ENCODE measurements at places on chromosomes 4 and X.

- no peaks in the 10 kb centered on the region for H3K27me3 ChIP-seq
- H3K27ac ChIP-seq = peak overlapping the region; percentile 3
- no peak overlapping the region for H3K4me3 ChIP-seq
- DNase-seq = no peak
- H3K4me1 ChIP-seq = peaks cover 25% of the 10 kb centered on the region
Observed at GRCh38 chrX:136166221-136166855, 19.0 kb downstream of the FHL1 start.

GRCh38 chr4:163697121-163697520 is 202.6 kb downstream of the TMA16 start:
- H3K27me3 ChIP-seq = no peaks in the 10 kb centered on the region
- H3K4me3 ChIP-seq = no peak overlapping the region
- no peaks in the 10 kb centered on the region for H3K36me3 ChIP-seq
- no peak overlapping the region for H3K27ac ChIP-seq
- H3K4me1 ChIP-seq = no peaks in the 10 kb centered on the region

DNA sequence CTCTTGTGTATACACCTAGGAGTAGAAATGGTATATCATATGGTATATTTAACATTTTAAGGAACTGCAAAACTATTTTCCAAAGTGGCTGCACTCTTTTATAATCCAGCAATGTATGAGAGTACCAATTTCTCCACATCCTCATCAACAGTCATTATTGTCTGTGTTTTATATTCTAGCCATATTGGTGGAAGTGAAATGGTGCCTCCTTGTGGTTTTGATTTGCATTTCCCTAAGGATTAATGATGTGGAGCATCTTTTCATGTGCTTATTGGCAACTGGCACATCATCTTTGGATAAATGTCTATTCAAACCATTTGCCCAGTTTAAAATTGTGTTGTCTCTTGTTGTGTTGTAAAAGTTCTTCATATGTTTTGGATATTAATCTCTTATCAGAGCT is 9.6 kb downstream of the BMP15 start:
- DNase-seq = no peak
- no peaks in the 10 kb centered on the region for H3K36me3 ChIP-seq
- H3K4me1 ChIP-seq = no peaks in the 10 kb centered on the region
- no peak overlapping the region for H3K27ac ChIP-seq

DNA sequence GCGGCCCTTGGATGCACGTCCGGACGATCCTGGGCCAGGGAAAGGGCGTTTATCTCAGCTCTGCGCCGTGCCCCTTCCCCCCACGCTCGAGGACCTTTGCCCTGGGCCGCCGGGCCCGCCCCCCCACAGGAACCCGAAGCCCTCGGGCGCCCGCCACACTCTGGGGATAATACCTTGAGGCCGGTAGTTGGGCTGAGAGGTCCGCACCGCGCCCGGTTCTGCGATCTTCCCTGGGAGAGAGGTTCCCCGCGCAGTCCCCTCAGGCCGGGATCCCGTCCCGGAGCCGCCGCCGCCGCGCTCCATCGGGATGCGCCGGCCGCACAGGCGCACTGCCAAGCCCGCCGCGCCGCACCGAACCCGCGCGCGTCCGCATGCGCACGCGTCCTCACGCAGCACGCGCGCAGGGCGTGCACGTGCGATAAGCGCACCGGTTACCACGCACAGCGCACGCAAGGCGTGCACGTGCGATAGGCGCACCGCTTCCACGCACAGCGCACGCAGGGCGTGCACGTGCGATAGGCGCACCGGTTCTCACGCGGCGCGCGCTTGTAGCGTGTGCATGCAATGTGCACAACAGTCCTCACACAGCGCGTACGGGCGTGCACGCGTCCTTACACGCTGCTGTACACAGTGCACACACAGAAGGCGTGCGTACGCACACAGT is at the start of gene MAP7D2:
Gene MAP7D2, minus strand, starts transcription at position 331 of the 664 bp plus-strand sequence. Its CDS starts 28 bp downstream, at position 303.
- H3K4me3 ChIP-seq = peak within 1 kb of the TSS; percentile 20
- H3K4me1 ChIP-seq = no peaks in the 10 kb centered on the region
- no peaks in the 10 kb centered on the region for H3K36me3 ChIP-seq

DNA sequence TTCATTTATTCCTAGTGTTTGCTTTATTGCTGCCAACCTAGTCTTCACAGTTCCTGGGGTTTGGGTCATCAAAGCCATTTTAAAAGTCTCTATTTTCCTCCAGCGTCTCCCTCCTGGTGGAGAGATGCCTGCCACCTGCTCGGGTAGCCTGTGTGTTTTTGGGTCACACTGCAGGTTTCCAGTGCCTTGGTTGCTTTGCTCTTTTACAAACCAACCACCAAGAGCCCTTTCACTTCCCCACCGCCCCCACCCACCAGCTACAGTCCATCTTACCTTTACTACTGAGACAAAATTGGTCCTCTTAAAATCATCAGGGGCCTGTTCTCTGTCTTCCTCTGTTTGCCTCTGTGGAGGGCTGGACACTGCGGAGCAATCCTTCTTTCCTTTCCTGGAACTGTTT is 280.5 kb upstream of the GATB start:
- no peak for DNase-seq
- H3K36me3 ChIP-seq = no peaks in the 10 kb centered on the region
- H3K4me3 ChIP-seq = no peak overlapping the region
- no peak overlapping the region for H3K27ac ChIP-seq
- H3K4me1 ChIP-seq = peaks cover 6% of the 10 kb centered on the region

- no peak overlapping the region for H3K27ac ChIP-seq
- no peaks in the 10 kb centered on the region for H3K27me3 ChIP-seq
- no peaks in the 10 kb centered on the region for H3K36me3 ChIP-seq
- no peak for DNase-seq
Observed at GRCh38 chrX:154730253-154730891, 20.5 kb downstream of the GAB3 start.

- no peak overlapping the region for H3K4me3 ChIP-seq
- H3K4me1 ChIP-seq = no peaks in the 10 kb centered on the region
- no peaks in the 10 kb centered on the region for H3K27me3 ChIP-seq
- H3K36me3 ChIP-seq = no peaks in the 10 kb centered on the region
- H3K27ac ChIP-seq = no peak overlapping the region
Observed at GRCh38 chr4:166827167-166827566, 407.1 kb downstream of the SPOCK3 start.

DNA sequence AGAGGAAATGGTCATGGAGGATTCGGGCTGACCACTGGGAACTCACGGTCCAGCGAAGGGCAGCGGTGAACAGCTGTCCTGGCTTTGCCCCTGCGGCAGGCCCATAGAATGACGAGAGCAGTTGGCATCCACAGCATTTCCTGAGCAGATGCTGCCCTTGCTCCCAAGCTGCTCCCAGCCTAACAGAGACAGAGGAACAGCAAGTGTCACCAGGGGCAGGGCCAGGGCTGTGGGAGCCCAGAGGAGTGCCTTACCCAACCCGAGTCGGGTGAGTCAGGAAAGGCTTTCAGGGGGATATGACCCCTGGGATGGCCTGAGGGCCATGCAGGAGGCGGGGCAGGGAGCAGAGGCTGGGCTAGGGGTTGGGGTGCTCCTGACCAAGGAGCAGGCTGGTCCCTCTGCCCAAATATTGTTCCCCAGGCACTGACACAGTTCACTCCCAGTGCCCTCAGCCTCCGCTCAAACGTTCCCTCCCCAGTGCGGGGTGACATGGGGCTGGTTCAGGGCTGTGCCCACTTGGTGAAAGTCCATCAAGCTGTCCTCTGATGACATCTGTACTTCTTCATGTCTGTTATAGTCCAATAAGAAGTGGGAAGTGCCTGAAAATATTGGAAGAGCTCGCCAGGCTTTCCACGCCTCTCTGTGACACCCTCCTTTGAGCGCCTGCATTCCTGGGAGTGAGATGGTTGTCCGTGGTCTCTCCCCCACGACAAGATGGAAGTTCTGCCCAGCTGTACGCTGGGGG is 64.7 kb upstream of the GPR78 start:
- no peak overlapping the region for H3K27ac ChIP-seq
- no peak overlapping the region for H3K4me3 ChIP-seq
- DNase-seq = no peak
- H3K27me3 ChIP-seq = no peaks in the 10 kb centered on the region
- H3K4me1 ChIP-seq = no peaks in the 10 kb centered on the region

DNA sequence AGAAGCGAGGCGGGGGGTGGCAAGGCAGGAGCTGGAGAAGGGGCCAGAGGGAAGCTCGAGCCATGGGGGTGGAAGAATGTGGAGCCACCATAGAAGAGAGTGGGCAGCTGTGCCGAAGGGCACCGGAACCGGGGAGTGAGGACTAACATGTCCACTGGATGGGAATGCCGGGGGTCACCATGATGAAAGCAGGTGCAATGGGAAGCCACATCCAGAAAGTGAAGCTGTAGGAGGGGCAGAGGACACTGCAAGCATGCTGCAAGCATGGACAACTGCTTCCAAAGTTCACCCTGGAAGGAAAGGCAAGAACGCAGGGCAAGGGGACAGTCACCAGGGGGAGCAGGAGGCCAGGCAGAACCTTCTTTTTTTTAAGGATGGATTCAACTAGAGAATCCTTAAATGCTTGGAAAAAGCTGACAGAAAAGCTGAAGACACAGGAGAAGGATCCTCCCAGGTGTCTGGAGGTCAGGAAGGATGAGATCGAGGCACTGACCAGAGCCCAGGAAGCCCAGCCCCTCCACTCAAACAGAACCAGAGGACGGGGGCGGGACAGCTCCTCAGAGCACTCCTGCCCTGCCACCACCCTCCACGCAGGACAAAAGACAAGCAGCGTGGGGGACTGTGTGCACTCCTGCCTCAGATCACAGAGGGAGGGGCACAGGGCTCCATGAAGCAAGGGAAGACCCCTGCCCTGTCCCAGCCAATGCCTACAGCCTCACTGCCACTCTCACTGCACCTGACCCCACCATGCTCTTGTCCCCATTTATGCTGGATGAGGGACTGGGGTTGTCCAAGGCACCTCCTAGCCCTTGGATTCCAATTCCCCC is 169.2 kb downstream of the AFAP1 start:
- no peak overlapping the region for H3K4me3 ChIP-seq
- no peak for DNase-seq
- H3K27ac ChIP-seq = no peak overlapping the region
- H3K36me3 ChIP-seq = no peaks in the 10 kb centered on the region

GRCh38 chr4:149555146-149555545 is 260.5 kb downstream of the IQCM start:
- H3K27me3 ChIP-seq = no peaks in the 10 kb centered on the region
- H3K4me3 ChIP-seq = no peak overlapping the region
- no peaks in the 10 kb centered on the region for H3K36me3 ChIP-seq
- H3K27ac ChIP-seq = no peak overlapping the region
- H3K4me1 ChIP-seq = no peaks in the 10 kb centered on the region

- H3K27ac ChIP-seq = peak overlapping the region; percentile 59
- H3K27me3 ChIP-seq = no peaks in the 10 kb centered on the region
- DNase-seq = peak; percentile 80
- peaks cover 15% of the 10 kb centered on the region for H3K4me1 ChIP-seq
Observed at GRCh38 chrX:68995780-68996551, 167.1 kb downstream of the EFNB1 start.

DNA sequence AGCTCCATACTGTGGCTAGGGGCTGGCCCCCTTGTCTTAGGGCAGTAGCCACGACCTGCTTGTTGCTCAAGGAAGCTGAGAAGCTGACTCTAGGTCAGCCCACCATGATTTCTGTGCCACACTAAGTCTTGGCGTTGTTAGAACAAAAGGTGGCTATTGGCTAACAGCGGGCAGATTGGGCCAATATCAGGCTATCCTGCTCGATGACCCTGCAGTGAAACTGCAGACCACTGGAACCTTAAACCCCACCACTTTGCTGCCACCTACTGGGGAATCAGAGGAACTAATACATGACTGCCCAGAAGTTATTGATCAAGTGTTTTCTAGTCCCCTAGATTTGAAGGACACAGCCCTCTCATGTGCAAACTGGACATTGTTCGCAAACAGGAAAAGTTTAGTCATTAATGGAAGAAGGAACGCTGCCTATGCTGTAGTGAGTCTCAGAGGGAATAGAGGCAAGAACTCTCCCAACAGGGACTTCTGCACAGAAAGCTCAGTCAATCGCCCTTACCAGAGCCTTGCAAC is 17.0 kb upstream of the PAPSS1 start:
- DNase-seq = no peak
- H3K4me3 ChIP-seq = no peak overlapping the region
- H3K4me1 ChIP-seq = peaks cover 26% of the 10 kb centered on the region
- H3K27me3 ChIP-seq = no peaks in the 10 kb centered on the region
- H3K27ac ChIP-seq = no peak overlapping the region

GRCh38 chr4:35164063-35164462 is 1080.3 kb downstream of the ARAP2 start:
- no peak overlapping the region for H3K27ac ChIP-seq
- no peaks in the 10 kb centered on the region for H3K36me3 ChIP-seq
- H3K27me3 ChIP-seq = no peaks in the 10 kb centered on the region

DNA sequence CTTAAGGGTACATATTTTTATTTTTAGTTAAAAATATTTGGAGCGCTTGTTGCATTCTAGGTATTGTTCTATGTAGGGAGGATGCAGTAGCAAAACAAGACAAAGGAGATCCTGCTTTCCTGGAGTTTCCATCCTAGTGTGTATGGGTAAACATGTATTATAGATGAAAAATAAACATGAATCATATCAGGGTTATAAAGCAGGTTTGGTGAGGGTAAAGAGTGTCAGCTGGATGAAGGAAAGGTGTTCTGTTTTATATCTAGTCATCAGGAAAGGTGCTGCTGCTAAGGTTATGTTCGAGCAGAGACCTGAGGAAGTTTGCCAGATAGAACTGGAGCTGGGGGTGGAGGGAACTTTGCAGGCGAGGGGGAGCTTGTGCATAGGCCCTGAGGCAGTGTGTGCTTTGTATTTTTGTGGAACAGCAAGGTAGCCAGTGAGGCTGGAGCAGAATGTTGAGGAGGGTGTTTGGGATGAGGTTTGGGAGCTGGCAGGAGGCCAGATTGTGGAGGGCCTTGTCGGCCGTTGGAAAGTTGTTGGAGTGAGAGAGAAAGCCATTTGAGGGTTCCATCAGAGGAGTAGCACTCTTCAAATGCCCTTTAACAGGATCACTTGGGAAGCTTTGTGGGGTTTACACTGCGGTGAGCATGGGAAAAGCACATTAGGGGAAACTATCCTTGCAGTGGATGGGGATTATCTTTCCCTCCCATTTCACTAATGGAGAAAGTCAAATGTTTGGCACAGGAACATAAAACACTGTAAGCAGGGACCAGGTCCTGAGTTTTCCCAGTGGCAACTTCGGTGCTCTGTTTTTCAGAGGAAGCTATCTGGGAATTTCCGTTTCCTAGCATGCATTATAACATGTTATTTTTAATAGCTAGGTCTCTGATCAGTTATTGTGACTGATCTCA is 35.9 kb downstream of the AFF1 start:
- peaks cover 50% of the 10 kb centered on the region for H3K4me1 ChIP-seq
- no peak overlapping the region for H3K4me3 ChIP-seq
- no peaks in the 10 kb centered on the region for H3K27me3 ChIP-seq
- no peak overlapping the region for H3K27ac ChIP-seq
- no peak for DNase-seq

- H3K4me3 ChIP-seq = no peak overlapping the region
- no peak overlapping the region for H3K27ac ChIP-seq
- no peaks in the 10 kb centered on the region for H3K36me3 ChIP-seq
Observed at GRCh38 chr4:5455003-5455585, 253.3 kb downstream of the EVC2 start.

GRCh38 chr4:118683513-118683912 is 1.7 kb upstream of the METTL14 start:
- no peak overlapping the region for H3K4me3 ChIP-seq
- H3K4me1 ChIP-seq = peaks cover 21% of the 10 kb centered on the region
- no peak for DNase-seq
- no peaks in the 10 kb centered on the region for H3K27me3 ChIP-seq

All from vagina (tissue), 2 donors.